ENCODE measurements at places on chromosomes 4 and X.

- no peak for DNase-seq
These were observed 155.8 kb downstream of the RBM46 start for GRCh38 chr4:154936873-154937272.

DNA sequence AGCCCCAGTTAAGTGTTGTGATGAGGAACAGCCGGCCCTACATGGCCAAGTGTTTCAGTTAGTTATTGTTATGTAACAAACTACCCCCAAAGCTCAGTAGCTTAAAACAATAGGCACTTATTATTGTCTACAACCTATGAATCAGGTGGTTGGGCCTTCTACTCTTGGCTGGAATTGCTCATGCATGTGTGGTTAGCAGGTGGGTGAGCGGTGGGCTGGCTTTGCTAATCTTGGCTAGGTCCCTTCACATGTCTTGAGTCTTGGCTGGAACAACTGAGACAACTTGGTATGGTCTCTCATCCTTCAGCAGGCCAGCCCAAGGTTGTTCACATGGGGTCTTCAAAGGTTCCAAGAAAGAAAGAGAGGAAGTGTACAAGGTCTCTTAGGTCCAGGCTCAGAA, 54.5 kb upstream of the CHRNA9 start:
- DNase-seq, result no peak

DNA sequence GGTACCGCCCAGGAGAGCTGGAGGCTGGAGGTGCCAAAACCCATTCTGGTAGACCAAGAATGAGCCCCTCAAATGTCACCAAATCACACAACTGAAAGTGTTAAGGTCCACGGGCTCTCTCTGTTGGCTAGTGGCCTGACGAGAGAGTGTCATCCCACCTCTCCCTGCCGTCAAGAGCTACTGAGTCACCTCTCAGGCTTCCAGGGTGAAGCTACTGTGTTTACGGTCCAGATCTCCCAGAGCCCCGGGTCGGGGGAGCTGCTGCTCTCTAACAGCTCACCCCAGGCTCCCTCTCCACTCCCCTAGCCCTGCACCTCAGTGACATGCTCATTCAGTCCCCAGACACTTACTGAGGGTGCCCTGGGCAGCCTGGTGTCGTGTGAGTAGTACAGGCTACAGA, 59.2 kb downstream of the ADGRG2 start:
- no peak for DNase-seq

DNA sequence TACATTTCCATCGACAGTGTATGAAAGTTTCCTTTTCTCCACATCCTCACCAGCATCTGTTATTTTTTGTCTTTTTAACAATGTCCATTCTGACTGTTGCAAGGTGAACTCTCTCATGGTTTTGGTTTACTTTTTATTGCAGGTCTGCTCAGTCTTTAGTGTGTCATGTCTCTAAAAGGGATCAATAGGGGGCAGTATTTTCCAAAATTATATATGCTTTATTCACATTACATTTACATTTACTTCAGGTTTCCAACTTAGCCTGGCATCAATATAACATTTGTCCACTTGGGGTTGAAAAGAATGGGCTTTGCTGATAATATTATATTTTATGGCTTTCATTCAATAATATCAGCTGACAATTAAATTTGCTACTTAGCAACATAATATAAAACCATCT, 265.0 kb upstream of the SLITRK2 start:
- DNase-seq, result no peak

- no peak for DNase-seq
These were observed at the start of gene CLCN4 for GRCh38 chrX:10156199-10157031. TSS of gene CLCN4 (plus strand) at chrX:10156975. CDS start at chrX:10185033, 28,058 bp downstream.

- DNase-seq, result no peak
These were observed 257.0 kb upstream of the AGTR2 start for GRCh38 chrX:115913575-115913974.

DNA sequence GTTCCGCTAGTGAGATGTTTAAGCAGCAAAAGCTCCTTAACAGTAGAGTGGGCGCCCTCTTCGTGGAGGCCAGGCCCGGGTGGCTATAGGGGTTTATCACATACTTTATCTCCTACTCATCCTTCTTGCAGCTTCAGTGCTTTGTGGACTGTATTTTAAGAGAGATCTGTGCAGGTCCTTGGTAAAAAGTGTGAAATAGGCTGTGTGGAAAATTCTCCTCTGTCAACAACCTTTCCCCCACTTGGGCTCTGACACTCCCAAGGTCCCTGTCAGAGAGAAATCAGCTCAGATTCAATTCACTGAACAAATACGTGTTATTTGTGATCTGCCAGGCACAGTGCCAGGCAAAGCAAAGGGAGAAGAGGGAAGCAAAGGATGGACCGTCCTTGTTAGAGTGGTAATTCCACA, 214.3 kb upstream of the PPARGC1A start:
- no peak for DNase-seq

- peak; percentile 30 for DNase-seq
These were observed 433.6 kb downstream of the MAGEB5 start for GRCh38 chrX:26649534-26649933.

Measured in Kasumi-1 (cell line).